ENCODE measurements at places on chromosomes 6 and 20.

- H3K27me3 ChIP-seq: no peaks in the 10 kb centered on the region
- H3K4me1 ChIP-seq: no peaks in the 10 kb centered on the region
- no peak for DNase-seq
- no peaks in the 10 kb centered on the region for H3K36me3 ChIP-seq
These were observed 32.4 kb upstream of the SMOC2 start for GRCh38 chr6:168408504-168409136.

DNA sequence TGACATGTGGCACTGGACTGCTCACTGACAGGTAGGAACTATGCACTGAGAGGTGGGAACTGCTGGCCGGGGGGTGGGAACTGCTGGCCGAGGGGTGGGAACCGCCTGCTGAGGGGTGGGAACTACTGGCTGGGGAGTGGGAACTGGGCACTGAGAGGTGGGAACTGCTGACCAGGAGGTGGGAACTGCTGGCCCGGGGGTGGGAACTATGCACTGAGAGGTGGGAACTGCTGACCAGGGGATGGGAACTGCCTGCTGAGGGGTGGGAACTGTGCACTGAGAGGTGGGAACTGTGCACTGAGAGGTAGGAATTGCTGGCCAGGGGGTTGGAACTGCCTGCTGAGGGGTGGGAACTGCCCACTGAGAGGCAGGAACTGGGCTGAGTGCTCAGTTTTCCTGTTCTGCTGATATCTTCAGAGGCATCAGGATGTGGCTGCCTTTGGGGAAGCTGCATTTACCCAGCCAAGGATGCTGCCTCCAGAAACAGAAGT is 90.2 kb downstream of the THBS2 start:
- no peak for DNase-seq
- no peak overlapping the region for H3K4me3 ChIP-seq
- H3K27me3 ChIP-seq: no peaks in the 10 kb centered on the region
- no peak overlapping the region for H3K27ac ChIP-seq

DNA sequence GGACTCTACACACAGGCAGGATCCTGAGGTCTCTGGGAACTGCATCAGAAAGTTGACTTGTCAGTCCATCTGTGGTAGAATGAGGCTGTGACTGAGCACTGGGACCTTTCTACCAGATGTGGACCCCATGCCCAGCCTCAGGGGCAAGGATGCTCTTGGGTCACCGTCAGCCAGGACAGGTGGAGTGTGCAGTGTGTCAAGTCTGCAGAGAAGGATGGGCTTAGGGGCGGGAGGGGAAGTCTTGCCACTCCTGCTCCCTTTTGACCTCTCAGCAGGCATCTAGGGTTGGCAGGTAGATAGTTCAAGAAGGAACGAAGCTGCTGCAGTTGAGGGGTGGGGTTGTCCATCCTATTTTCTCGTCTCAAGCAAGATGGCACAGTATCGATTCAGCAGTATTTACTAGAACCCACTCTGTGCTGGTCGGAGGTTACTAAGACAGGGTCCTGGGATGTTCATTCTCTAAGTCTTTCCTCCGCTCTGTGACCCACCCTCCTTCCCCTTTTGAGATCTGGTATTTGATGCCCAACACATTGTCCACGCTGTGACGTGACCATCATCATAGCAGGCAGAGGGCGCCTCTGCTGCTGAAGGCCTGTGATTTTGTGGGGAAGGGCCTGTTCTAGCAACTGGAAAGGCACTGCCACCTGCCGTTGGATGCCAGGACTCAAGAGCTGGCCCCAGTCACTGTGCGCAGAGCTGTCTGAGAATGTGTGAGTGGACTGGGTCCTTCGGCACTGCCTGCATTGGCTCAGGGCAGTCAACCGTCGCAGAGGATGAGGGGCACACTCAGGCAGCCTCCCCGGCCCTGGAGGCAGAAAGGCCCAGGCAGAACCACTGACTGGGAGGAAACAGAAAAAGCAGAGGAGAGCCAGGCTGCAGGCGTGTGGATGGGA is 23.2 kb downstream of the RBCK1 start:
- H3K27me3 ChIP-seq: no peaks in the 10 kb centered on the region
- peak; percentile 30 for DNase-seq
- no peaks in the 10 kb centered on the region for H3K36me3 ChIP-seq
- no peak overlapping the region for H3K4me3 ChIP-seq

DNA sequence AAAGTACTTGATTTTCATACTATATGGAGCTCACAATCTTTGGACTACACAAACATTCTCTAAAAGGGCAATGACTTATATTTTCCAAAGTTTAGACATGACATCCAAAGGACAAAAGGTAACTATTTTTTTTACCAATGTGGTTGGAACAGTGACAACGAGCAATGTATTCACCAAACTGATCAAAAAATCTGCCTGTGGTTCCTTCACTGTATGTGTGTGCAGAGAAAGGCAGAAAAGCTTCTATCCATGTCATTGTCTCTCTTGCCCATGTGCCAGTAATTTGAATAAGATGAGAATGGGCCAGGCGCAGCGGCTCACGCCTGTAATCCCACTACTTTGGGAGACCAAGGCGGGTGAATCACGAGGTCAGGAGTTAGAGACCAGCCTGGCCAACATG is 25.5 kb downstream of the MCUR1 start:
- no peaks in the 10 kb centered on the region for H3K4me1 ChIP-seq
- H3K4me3 ChIP-seq: no peak overlapping the region
- H3K27ac ChIP-seq: no peak overlapping the region
- H3K27me3 ChIP-seq: no peaks in the 10 kb centered on the region

DNA sequence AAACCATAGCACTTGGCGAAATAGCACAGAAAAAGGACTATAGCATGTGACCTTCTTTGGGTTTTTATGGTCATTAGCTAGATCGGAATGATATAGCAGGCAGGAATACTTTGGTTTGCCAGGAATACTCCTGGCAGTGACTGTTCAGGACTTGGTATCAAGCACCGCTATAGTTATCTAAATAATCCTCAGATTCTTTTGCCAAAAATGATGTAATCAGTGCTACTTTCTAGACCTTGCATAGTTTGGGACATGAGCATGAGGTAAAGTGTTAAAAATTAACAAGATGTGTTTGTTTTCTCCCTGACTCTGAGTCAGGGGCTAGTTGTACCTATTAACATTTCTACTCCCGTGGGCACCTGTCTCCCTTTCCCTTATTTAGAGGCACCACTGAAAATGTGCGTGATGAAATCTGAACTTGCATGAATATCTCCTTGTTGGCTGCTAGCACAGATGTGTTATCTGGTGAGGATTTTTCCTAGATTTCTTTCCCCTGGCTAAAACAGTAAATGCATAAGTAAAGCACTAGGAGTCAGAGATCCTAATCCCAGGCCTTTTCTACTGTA is 511.0 kb downstream of the CDKAL1 start:
- H3K27me3 ChIP-seq: no peaks in the 10 kb centered on the region
- H3K27ac ChIP-seq: no peak overlapping the region
- no peaks in the 10 kb centered on the region for H3K36me3 ChIP-seq

DNA sequence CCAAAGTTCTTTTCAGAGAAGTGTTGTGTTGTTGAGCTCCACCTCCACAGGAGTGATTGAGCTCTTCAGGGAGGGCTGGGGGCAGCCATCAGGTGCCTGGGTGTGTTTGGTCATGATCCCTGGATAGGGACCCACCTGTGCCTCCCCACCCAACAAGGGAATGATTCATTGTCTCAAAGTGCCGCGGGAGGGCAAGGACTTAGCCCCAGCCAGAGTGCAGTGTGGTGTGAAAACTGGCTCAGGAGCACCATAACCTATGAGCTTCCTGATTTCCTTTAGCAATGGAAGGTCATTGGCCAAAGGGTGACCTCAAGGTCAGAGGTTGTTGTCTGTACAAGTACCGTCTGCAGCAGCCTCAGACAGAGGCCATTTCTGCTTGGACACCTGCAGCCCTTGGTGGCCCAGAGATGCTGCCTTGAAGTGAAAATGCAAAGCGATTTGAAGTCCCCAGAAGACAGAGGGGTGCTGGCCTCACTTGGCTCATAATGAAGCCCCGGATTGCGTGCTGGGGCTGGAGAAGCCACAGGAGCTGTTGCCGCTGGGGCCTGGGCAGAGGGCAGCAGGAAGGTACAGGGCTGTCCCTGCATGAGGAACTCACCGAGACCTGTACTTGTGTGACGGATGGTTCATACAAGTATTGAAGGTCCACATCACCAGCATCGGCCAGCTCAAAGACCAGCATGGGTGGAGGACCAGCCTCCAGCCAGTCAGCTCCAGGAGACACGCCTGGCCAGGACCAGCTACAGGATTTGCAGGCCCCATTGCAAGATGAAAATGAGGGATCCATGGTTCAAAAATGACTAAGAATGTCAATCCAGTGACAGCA is 100.6 kb upstream of the DUSP22 start:
- no peak overlapping the region for H3K27ac ChIP-seq
- no peaks in the 10 kb centered on the region for H3K27me3 ChIP-seq
- H3K4me3 ChIP-seq: no peak overlapping the region
- H3K4me1 ChIP-seq: peaks cover 62% of the 10 kb centered on the region
- DNase-seq: no peak

GRCh38 chr6:134358320-134358719 is 40.4 kb upstream of the SGK1 start:
- H3K27ac ChIP-seq: no peak overlapping the region
- no peaks in the 10 kb centered on the region for H3K27me3 ChIP-seq
- H3K4me1 ChIP-seq: no peaks in the 10 kb centered on the region
- no peak overlapping the region for H3K4me3 ChIP-seq
- H3K36me3 ChIP-seq: no peaks in the 10 kb centered on the region

- H3K27ac ChIP-seq: no peak overlapping the region
- no peaks in the 10 kb centered on the region for H3K36me3 ChIP-seq
- H3K27me3 ChIP-seq: no peaks in the 10 kb centered on the region
- no peak for DNase-seq
- H3K4me3 ChIP-seq: no peak overlapping the region
- no peaks in the 10 kb centered on the region for H3K4me1 ChIP-seq
These were observed 923 bp downstream of the IL17A start for GRCh38 chr6:52187098-52187497.

GRCh38 chr6:133705066-133705465 is 183.8 kb upstream of the TCF21 start:
- DNase-seq: no peak
- H3K27me3 ChIP-seq: no peaks in the 10 kb centered on the region
- H3K27ac ChIP-seq: no peak overlapping the region
- H3K36me3 ChIP-seq: no peaks in the 10 kb centered on the region
- no peak overlapping the region for H3K4me3 ChIP-seq

DNA sequence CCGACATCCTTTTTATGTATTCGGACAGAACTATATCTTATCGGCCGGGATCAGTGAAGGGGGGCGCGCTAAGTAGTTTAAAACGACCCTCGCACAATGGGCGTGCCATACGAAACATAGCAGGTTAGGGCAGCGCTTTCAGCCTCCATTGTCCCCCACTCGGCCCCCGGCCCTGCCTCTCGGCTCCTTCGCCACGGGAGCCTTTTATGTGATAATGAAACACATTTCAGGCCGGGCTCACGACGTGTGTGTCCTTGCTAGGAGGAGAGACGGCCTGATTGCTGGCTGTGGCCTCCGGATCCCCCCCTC is 5.3 kb downstream of the FOXA2 start:
- H3K4me1 ChIP-seq: no peaks in the 10 kb centered on the region
- no peak overlapping the region for H3K27ac ChIP-seq
- H3K36me3 ChIP-seq: no peaks in the 10 kb centered on the region
- H3K27me3 ChIP-seq: peaks cover 75% of the 10 kb centered on the region
- no peak for DNase-seq
- H3K4me3 ChIP-seq: no peak overlapping the region

DNA sequence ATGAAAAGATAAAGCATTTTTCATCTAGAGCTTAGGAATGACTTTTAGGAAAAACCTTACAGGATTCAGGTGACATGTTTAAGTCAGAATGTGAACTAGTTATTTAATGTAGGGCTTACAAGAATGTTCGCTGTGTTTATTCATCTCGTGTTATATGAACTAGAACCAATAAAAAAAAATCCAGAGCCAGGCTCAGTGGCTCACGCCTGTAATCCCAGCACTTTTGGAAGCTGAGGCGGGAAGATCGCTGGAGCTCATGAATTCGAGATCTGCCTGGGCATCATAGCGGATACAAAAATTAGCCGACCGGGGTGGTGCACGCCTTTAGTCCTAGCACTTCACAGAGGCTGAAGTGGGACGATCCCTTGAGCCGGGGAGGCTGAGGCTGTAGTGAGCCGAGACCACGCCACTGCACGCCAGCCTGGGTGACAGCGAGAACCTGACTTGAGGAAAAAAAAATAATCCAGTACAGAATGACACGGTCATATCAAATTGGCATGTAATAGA is 46.3 kb downstream of the OR2B2 start:
- H3K36me3 ChIP-seq: no peaks in the 10 kb centered on the region
- DNase-seq: no peak
- peaks cover 13% of the 10 kb centered on the region for H3K4me1 ChIP-seq
- H3K4me3 ChIP-seq: peak overlapping the region; percentile 69
- H3K27me3 ChIP-seq: no peaks in the 10 kb centered on the region

GRCh38 chr20:9352739-9353138 is 161.7 kb upstream of the LAMP5 start:
- no peak for DNase-seq
- no peak overlapping the region for H3K27ac ChIP-seq
- H3K36me3 ChIP-seq: no peaks in the 10 kb centered on the region
- H3K4me3 ChIP-seq: no peak overlapping the region
- H3K4me1 ChIP-seq: no peaks in the 10 kb centered on the region

DNA sequence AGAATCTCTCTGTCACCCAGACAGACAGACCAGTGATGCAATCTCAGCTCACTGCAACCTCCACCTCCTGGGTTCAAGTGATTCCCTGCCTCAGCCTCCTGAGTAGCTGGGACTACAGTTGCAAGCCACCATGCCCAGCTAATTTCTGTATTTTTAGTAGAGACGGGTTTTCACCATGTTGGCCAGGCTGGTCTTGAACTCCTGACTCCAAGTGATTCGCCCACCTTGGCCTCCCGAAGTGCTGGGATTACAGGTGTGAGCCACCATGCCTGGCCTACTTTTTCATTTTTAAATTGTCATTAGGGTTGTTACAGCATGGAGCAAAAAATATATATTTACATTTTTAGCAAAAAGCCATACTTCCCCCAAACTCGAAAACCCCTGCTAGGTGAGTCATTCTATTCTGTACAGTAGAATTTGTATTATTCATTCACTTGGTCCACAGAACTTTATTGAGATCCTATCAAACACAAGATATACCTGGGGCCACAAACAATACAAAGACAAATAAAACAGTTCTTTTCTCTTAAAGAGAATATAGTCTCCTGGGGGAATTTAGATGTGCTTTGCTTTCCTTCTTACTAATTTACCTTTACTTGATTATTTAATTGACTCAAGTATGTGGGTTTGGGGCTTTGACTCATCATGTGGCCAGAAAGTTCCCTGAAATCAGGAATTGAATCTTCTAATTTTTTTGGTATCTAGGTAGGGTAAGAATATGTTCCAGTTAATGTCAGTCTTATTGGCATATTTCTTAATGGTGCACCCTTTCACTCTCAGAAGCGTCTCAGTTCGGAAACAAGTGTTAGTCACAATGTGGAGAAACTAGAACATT is 16.6 kb upstream of the CCND3 start:
- no peaks in the 10 kb centered on the region for H3K36me3 ChIP-seq
- peak overlapping the region; percentile 15 for H3K27ac ChIP-seq
- no peak overlapping the region for H3K4me3 ChIP-seq
- no peaks in the 10 kb centered on the region for H3K4me1 ChIP-seq
- DNase-seq: no peak

DNA sequence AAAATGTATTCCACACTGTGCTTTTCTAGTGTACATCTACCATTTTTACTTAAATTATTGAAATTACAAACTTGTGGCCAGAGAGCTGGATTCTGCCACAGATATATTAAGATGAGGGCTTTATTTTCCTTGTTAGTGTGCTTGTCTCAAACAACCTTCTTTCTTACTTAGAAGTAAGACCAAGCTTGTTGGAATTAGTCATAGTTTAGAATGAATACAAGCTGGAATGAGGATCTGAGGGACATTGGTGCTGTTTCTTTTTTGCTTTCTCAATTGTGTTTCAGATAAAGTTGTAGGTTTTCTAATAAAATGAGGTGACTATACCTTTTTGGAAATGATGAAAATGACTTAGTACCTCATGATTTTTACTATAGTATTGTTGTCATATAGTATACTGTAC is 40.3 kb downstream of the UBR2 start:
- H3K4me3 ChIP-seq: no peak overlapping the region
- DNase-seq: no peak
- H3K27me3 ChIP-seq: no peaks in the 10 kb centered on the region
- H3K27ac ChIP-seq: no peak overlapping the region

All from B cell (primary cell).